ENCODE measurements at places on chromosomes 4 and X. TPM values are rescaled to one million over a fixed set of nuclear protein-coding genes. Genes with fewer than 3 reads are reported as not detected.

- peak; percentile 70 for DNase-seq
These were observed 761 bp upstream of the FRYL start for GRCh38 chr4:48780865-48781214.

DNA sequence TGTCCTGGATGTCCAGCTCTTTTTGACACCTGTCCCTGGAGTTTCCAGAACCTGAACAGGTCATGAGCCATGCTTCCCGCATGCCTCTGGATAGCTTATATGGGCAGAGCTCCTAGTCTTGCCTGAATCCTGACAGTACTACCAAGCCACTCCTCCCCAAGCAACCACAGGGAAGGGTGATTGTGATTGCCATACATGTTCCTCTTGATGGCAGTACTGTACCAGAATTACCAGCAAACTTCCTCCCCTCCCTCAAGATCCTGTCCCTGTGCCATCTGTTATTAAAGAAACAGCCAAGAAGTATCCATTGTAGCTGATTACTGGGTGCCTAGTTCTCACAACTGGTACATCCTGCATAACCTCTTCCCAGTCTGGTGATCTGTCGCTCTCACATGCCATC, 264.3 kb upstream of the AGTR2 start:
- no peak for DNase-seq

DNA sequence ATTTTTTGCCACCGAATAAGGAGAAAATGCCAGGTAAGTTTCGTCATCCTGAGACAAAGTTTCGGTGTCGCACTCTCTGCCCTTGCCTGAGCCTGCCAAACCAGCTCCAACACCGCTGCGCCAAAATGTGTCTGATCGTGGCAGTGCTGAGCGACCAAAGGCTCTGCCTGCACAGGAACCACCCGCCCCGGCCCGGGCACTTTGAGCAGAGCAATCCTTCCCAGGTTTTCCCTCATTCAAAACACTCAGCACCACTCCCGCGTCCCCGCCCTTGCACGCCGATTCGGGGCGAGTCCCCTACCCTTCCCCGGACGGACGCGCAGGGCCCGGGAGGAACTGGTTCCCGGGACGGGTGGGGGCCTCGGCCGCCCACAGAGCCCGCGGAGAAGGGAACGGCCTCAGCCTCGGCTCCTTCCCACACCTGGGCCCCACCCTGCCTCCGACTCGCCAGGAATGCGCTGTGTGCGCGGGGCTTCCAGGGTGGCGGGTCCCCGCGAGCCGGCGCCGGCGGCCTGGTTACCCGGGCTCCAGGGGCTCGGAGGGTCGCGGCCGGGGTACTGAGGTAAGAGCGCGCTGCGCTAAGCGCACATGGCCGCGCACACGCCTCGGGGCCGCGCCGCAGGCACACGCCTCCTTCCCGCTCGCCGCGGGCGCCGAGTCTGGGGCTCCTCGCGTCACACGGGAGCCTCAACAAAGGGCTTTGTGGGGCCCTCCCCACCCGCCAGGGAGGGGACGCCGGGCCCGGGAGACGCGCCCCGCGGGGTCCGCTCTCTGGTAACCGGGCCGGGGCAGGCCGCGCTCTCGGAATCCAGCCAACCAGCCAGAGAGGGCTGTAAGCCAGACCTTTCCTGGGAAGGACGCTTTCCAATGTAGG, at the start of gene C4orf36:
TSS of gene C4orf36 (minus strand) at position 661 of the 874 bp plus-strand sequence. CDS start 902 bp downstream, outside the sequence.
- DNase-seq: peak; percentile 58

GRCh38 chr4:10730019-10730418, 45.5 kb upstream of the CLNK start:
- no peak for DNase-seq

- DNase-seq: no peak
These were observed 63.1 kb downstream of the ANOS1 start for GRCh38 chrX:8668813-8669212.

- no peak for DNase-seq
These were observed 184.0 kb downstream of the TSPAN5 start for GRCh38 chr4:98474408-98474844.

DNA sequence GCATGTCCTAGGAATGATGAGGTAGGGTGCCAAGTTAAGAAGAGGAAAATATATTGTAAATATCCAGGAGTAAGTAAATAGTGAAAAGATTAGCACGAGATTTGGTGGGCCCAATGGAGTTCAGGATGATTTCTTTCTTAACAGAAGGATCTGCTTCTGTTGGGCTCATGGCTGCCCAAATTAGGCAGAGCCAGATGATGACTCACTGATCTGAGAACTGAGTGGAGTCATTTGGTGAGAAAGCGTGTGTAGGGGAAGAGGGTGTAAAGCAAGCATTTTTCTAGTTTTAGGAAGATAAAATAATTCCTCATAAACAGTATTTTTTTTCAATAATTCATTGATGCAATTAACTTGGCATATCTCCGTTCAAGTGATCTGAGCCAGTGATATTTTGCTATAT, 1.6 kb downstream of the TBX22 start:
- DNase-seq: no peak

GRCh38 chr4:31784558-31784957, 1064.4 kb downstream of the PCDH7 start:
- DNase-seq: no peak

DNA sequence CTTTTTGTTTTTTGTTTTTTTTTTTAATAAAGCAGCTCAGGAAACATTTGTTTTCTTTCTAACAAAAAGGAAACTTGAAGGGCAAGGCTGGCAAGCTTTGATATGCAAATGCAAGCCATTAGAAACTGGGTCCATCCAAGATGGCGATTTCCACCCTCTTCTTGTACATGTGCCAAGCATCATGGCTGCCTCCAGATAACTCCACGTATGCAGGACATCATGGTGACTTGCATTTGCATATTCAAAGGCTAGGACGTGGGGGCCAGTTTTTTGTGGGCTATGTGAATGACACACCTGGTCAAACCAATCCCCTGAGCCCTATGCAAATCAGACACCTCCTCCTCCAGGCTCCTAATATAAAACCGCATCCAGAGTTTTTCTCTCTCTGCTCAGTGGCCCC, 692.6 kb downstream of the FAM133A start:
- DNase-seq: no peak

DNA sequence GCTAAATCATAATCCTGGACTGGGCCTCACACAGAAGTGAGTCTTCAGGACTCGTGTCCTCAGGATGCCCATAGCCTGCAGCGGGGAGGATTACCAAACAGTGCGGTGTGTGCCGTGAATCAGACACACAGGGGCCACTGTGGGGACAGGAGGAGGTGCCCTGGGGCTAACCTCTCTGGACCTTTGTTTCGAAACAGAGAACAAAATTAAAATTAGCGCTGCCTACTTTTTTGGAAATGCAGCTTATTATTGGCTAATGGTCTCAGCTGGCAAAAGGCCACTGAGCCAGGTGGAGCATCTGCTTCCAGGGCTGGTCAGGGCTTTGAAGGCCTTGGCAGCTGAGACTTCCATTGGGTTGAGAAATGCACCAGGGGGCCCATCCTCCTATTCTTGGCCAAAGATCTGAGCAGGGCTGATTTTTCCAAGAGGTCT, 236.2 kb downstream of the EVC2 start:
- DNase-seq: no peak

DNA sequence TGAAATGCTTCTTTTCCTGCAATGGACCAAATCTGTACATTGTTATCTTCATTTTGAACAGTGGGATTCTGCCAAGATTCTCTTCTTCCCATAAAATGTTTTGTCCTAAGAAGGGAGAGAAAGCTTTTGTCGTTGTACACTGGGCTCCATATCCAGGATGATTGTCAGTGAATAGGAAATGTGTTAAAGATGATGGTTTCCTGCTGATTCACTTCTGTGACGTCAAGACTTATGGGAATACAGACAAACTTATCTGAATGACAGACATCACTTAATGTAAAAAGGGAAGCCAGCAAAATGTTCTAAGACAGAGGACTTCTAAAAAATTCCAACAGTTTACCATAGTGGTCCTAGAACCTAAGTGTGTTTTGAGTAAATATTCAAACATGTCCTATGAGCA, 53.7 kb upstream of the HPF1 start:
- DNase-seq: no peak

GRCh38 chrX:106510713-106511403, 100.9 kb upstream of the RADX start:
- no peak for DNase-seq

- DNase-seq: no peak
These were observed 149.9 kb downstream of the AMMECR1 start for GRCh38 chrX:110167952-110168451.

GRCh38 chr4:153024466-153024865, 88.3 kb downstream of the FHDC1 start:
- DNase-seq: no peak

GRCh38 chrX:25807022-25807421, 331.1 kb upstream of the MAGEB18 start:
- DNase-seq: no peak

- DNase-seq: no peak
These were observed 510.6 kb upstream of the DIPK2B start for GRCh38 chrX:45711231-45711630.

GRCh38 chrX:149259241-149259640, 245.9 kb downstream of the IDS start:
- DNase-seq: no peak

DNA sequence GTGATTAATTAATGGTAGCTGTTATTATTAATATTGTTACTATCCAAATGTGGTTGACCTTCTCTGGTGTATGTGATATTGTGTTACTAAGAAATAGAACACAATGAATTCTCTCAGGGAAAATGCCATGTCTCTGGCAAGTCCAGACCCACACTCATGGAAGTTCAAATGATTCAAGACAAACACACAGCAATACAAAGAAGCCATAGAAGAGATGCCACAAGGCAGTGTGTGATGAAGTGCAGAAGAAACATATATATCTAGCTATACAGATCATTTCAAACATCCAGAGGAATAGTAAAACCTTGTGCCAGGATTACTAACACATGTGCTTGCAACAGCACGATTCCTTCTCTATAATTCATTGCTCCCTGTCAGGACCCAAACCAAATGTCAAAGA, 93.1 kb upstream of the SOD3 start:
- DNase-seq: no peak

DNA sequence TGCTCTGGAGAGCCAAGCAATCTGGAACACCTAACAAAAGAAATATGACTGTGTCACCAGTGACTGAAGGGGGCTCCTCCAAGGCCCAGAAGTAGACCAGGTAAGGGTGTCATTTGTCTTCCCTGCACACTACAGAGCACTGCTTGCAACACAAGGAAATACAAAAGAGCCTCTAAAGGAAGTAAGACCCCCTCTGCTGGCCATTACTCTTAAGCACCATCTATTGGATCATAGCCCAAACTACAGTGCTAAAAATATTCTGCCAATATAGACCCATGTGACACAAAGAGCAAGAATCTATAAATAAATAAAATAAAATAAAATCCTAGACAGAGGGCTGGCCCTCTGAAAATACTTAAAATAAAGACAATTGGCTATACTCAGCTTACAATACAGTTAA, 528.7 kb downstream of the TMA16 start:
- DNase-seq: no peak

GRCh38 chr4:13543839-13544605, at the start of gene NKX3-2:
TSS of gene NKX3-2 (minus strand) at chr4:13544508. CDS start at chr4:13544414, 94 bp downstream.
- DNase-seq: no peak

DNA sequence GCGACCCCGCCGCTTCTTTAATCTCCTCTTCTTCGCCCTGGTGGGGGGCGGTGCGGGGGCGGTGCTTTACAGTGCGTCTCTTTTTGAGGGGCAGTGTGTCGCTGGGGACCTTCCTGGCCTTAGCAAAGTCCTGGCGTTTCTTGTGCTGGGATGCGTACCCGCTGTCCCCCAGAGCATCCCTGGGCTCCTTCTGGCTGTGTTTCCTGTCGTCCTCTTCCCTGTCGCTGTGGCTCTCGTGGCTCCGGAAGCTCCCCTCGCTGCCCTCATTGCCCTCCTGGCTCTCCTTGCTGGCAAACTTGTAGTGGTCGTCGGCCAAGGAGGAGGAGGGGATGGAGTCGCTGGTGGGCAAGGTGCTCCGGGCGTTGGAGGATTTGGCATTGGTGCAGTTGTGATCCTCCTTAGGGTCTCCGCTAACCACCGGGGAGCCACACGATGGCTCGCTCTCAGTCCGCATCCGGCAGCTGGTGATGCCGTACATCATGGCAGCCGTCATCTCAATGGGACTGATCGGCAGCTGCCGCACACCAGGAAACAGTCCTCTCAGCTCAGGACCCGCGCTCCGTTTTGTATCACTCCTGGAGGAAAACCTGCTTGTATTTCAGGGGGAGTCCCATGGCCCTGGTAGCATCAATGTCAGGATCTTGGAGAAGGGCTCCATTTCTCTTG, 30.4 kb upstream of the TMSB15A start:
- no peak for DNase-seq

- DNase-seq: no peak
These were observed 39.5 kb downstream of the GPC4 start for GRCh38 chrX:133375615-133376340.

DNA sequence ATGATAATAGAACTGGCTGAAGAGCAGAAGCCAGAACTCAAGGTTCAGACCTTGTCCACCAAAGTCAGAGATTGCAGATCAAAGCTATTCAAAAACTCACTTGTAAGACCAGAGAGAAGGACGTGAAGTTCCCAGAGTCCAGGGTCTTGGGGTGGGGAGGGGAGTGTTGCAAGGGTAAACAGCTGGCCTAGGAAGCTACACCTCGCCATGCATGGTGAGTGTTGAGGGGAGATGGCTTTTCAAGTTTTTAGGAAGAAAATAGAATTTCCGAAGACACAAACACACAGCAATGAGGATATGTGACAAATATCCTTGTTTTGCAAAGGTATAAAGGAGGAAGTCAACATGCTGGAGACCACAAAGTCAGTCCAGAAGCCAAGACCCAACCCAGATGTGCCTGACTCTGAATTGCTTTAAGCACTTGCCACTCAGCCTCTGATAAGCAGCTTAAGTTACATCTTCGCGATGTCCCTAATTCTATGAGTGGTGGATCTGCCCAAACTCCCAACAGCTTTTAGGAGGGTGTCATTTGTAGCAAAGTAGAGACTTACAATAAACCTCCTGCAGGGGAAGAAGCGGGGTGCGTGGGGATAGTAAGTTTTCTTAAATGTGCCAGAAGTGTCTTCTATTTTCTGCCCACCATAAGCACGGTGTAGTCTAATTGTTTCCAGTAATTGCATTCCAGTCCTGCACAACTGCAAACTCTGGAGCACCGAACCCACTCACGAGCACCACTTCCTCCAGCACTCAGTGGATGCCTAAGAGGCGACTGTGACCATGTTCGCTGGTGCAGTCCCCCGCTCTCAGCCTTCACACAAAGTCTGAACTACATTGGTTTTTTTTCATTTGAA, 26.5 kb downstream of the HAND2 start:
- no peak for DNase-seq

- no peak for DNase-seq
These were observed 8.9 kb upstream of the NAP1L5 start for GRCh38 chr4:88706574-88706973.

CSAG3 gene
- total RNA-seq: not detected

SYP gene
- total RNA-seq: 1.9 TPM

NRK gene
- total RNA-seq: 4.3 TPM

ALAS2 gene
- 0.78 TPM for total RNA-seq

TCP11X2 gene
- total RNA-seq: 0.17 TPM

GPR173 gene
- 1.4 TPM for total RNA-seq

CT45A10 gene
- total RNA-seq: not detected

NPNT gene
- total RNA-seq: 141 TPM

F9 gene
- 0.55 TPM for total RNA-seq

EDA gene
- 8.4 TPM for total RNA-seq

TRMT10A gene
- total RNA-seq: 7.3 TPM

RGN gene
- total RNA-seq: 7.6 TPM
